ENCODE measurements at places on chromosomes 6 and 20.
A peak's percentile ranks its signal among the peaks of the same experiment; 100 is the strongest.

DNA sequence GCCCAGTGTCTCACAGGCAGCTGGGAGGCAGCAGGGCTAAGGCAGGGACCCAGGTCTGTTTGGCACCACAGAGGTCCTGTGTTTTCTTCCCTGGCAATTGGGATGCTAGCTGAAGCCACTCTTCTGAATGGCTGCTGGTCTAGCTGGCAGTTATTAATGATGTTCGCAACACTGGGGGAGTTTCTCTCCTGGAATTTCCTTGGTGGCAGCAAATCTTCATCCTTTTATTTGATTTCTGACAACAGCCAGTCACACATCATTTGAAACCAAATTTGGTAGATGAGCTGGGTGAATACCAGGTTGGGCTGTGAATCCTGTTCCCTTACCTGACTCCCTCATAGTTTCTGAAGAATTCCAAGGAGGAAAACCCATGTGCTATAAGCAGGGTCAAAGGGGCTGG lies 40.8 kb upstream of the SLC4A11 start:
- no peak overlapping the region for H3K4me3 ChIP-seq
- DNase-seq: no peak
- H3K4me1 ChIP-seq: peaks cover 32% of the 10 kb centered on the region
- H3K27me3 ChIP-seq: no peaks in the 10 kb centered on the region

DNA sequence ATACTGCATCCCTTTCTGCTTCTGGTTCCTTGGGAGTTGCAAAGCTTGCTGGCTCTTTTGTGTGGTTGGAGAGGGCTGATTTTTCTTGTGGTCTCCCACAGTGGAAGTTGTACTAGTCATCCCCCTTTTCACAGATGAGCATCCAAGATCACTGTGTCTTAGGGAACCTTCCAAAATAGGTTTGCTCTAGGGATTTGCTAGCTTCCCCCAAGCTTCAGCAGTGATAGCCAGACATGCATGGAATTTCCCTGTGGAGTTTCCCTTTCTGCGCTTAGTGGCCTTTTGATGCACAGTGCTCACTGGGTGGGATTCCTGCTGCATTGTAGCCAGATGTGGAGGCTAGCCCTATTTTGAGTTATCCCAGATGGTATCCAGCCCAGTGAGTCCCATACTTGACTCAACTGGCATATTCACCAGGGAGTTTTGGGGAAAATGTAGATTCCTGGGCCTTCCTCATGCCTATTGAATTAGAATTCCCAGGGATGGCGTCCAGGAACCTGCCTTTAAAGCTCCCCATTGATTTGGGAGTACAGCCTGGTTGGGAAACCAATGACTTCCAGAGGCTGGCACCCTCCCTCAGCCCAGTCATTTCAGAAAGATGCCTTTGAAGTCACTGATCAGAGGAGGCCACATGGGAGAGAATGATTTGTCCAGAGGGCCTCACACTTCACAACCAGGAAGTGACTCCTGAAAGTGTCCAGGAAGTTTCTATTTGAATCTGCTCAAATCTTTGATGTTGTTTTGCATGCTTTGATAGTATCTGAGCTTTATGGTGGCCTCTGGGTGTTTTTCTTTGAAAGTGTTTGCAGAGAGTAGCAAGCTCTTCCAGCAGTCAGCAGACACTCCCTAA lies 25.9 kb downstream of the PPARD start:
- no peaks in the 10 kb centered on the region for H3K36me3 ChIP-seq
- peaks cover 19% of the 10 kb centered on the region for H3K4me1 ChIP-seq
- H3K27me3 ChIP-seq: no peaks in the 10 kb centered on the region
- no peak overlapping the region for H3K4me3 ChIP-seq
- no peak overlapping the region for H3K27ac ChIP-seq
- DNase-seq: no peak

- DNase-seq: no peak
- peaks cover 7% of the 10 kb centered on the region for H3K36me3 ChIP-seq
- H3K4me1 ChIP-seq: peaks cover 28% of the 10 kb centered on the region
- no peaks in the 10 kb centered on the region for H3K27me3 ChIP-seq
- H3K27ac ChIP-seq: peak overlapping the region; percentile 16
- H3K4me3 ChIP-seq: no peak overlapping the region
Measured at GRCh38 chr6:158717341-158718330, 67.8 kb downstream of the SYTL3 start.

- no peaks in the 10 kb centered on the region for H3K36me3 ChIP-seq
- H3K27me3 ChIP-seq: no peaks in the 10 kb centered on the region
- H3K4me3 ChIP-seq: no peak overlapping the region
- DNase-seq: no peak
- peaks cover 27% of the 10 kb centered on the region for H3K4me1 ChIP-seq
- peak overlapping the region; percentile 60 for H3K27ac ChIP-seq
Measured at GRCh38 chr20:38975539-38976120, 13.5 kb downstream of the DHX35 start.

DNA sequence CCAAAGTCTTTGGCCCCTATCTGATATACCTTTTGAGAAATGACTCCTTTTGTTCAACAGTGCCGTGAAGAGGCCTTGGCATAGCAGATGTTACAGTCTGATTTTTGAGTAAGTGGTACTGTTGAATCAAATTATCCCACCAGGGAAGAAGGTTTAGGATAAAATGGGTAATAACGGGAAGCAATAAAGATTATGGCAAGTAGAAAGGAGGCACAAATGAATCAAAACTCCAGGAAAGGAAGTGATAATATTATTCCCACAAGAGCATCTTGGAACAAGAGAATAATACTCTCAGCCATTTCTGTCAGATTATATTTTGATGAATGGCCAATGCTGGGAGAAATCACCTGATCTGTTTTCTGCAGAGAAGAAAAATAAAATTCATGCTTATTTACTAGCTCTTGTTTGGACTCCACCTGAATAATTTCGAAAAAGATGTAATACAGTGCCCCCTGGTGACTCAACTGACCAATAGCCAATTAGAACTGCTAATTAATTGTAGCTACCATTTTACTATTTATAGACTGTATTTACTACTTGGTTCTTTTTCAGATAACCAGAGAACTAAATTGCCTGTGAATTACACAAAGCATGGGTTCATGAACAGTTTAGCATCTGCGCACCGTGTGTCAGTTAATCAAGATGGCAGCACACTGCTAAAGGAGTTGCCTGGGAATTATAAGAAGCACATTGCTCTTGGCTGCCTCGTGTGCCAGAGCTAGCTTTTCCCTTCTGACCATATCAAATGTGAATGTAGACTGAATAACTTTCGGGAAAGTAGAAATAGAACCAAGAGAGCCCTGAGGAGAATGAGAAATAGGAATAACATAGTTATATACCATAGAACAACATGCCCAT lies 78.5 kb upstream of the TRDN start:
- H3K27me3 ChIP-seq: no peaks in the 10 kb centered on the region
- no peak for DNase-seq
- H3K36me3 ChIP-seq: no peaks in the 10 kb centered on the region

DNA sequence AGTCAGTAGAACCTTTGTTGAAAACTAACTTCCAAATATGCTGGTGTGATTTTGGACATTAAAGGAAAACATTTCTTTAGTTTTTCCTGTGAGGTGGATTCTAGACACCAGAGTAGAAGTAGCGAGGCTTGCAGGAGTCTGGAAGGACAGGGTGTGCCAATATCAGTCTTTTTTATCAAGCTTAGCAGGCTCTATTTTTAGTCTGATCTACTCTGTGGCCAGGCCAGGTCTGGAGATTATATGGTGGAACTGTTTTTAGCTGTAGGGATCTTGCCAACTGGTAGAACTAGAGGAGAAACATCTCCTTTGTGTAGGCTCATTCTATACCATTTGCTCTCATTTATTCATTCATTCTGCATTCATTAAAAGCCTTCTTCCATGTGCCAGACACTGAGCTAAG lies 42.7 kb downstream of the LRP11 start:
- H3K27me3 ChIP-seq: no peaks in the 10 kb centered on the region
- no peak overlapping the region for H3K27ac ChIP-seq
- no peaks in the 10 kb centered on the region for H3K36me3 ChIP-seq
- DNase-seq: no peak
- no peaks in the 10 kb centered on the region for H3K4me1 ChIP-seq
- H3K4me3 ChIP-seq: no peak overlapping the region

- H3K27me3 ChIP-seq: no peaks in the 10 kb centered on the region
- no peaks in the 10 kb centered on the region for H3K36me3 ChIP-seq
- DNase-seq: no peak
Measured at GRCh38 chr20:23404196-23404595, 17.1 kb downstream of the NAPB start.

DNA sequence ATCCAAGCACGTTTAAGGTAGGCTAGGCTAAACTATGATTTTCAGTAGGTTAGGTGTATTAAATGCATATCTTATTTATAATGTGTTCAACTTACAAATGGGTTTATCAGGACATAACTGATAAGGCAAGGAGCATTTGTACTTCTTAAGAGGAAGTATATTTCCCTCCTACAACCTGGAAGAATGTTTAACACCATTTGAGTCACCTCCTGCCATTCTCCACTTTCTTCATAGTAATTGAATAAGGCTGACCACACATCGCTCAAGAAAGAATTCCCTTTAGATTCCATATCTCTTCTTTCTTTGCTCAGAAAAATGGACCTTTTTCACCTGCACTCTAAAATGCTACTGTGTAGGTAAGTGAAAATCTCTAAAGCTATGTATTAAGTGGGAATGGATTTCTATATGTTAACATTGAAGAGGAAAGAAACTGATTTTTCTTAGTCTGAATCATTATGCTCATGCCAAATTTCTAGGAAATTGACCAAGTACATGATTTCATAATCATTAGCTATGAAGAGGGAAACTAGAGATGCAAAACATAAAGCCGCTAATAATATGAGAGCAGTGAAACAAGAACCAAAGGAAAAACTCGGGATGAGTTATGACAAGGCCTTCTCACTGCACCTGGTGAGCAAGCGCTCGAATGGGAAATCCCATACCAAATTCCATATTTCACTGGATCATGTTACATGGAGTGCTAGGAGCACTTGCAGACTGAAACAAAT lies 210.4 kb downstream of the ALDH8A1 start:
- H3K36me3 ChIP-seq: no peaks in the 10 kb centered on the region
- no peaks in the 10 kb centered on the region for H3K4me1 ChIP-seq
- no peak for DNase-seq
- no peaks in the 10 kb centered on the region for H3K27me3 ChIP-seq
